Testis (tissue), 5 donors: ENCODE measurements at places on chromosomes 3 and 15. TPM values are rescaled to one million over a fixed set of nuclear protein-coding genes. Genes with fewer than 3 reads are reported as not detected.

GRCh38 chr3:95343767-95344166 lies 1280.9 kb downstream of the NSUN3 start:
- H3K27me3 ChIP-seq = no peaks in the 10 kb centered on the region
- no peak overlapping the region for H3K27ac ChIP-seq
- H3K4me3 ChIP-seq = no peak overlapping the region
- H3K4me1 ChIP-seq = no peaks in the 10 kb centered on the region
- no peaks in the 10 kb centered on the region for H3K36me3 ChIP-seq

DNA sequence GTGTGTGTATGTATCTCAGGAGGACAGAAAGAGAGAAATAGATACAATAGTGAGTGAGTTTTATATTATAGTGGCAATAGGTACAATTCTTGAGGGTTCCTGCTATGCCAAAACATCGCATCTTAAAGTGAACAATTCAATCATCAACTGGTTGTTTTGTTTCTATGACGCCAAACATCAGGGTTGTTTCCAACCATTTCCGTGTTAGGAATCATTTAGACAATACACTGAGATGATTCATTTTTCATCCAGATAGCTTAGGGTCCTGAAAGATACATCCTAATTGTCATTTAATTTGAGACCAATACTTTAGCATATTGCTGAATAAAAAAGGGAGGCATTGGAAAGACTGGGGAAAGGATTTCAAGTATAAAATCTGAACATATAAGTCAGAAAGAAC lies 472.2 kb downstream of the MCTP2 start:
- H3K27ac ChIP-seq = no peak overlapping the region
- no peaks in the 10 kb centered on the region for H3K27me3 ChIP-seq
- no peaks in the 10 kb centered on the region for H3K36me3 ChIP-seq
- DNase-seq = no peak
- H3K4me1 ChIP-seq = no peaks in the 10 kb centered on the region

- H3K4me1 ChIP-seq = no peaks in the 10 kb centered on the region
- H3K27ac ChIP-seq = no peak overlapping the region
- H3K4me3 ChIP-seq = no peak overlapping the region
- no peaks in the 10 kb centered on the region for H3K27me3 ChIP-seq
Observed at GRCh38 chr3:85594676-85595075, 635.9 kb downstream of the CADM2 start.

DNA sequence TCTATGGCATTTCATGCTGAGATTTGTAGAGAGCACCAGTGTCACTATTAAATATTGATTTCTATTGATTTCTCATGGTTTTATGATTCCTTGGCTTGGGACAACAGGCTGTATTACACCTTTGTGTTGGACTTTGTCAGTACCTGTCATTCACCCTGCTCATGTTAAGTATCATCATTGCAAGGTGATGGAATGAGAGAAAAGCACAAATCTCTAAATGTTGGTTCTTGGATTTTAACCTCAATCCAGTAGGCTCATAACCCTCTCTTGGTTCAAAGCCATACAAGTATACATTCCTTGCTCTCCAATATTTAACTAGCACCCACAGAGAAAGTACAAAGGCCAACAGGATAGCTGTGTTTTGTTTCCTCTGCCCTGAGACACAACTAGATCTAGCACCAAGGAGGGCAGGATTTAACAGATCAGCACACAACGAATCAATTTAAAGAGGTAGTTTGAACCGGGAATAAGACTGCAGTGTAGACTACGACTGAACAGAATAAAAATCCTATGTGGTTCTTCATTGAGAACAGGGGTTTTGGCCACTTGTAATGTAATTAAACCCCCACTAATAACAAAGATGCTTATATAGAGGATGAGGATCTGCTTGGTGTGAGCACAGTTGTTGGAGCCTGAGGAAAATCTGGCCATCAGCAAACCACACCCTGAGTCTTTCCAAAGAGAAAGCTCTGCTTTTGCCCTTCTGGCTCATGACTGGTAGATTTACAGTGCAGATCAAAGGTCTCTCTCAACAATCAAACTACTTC lies 78.0 kb upstream of the TNFSF10 start:
- H3K4me1 ChIP-seq = no peaks in the 10 kb centered on the region
- no peak for DNase-seq
- H3K27ac ChIP-seq = no peak overlapping the region
- no peaks in the 10 kb centered on the region for H3K27me3 ChIP-seq
- no peaks in the 10 kb centered on the region for H3K36me3 ChIP-seq

CP gene
- total RNA-seq = 13.8 TPM

- peak within 1 kb of the TSS; percentile 39 for H3K27ac ChIP-seq
- no peaks in the 10 kb centered on the region for H3K36me3 ChIP-seq
- H3K27me3 ChIP-seq = no peaks in the 10 kb centered on the region
- peak; percentile 94 for DNase-seq
- peak within 1 kb of the TSS; percentile 74 for H3K4me3 ChIP-seq
Observed at GRCh38 chr3:133038089-133038730, at the start of gene TMEM108. TMEM108 (plus strand) TSS chr3:133038391.

PLCB2 gene
- 8.8 TPM for total RNA-seq

HYPK gene
- total RNA-seq = 15.4 TPM

INO80 gene
- total RNA-seq = 43.5 TPM

MYO5C gene
- 47.6 TPM for total RNA-seq
